Thyroid gland (tissue), 4 donors: ENCODE measurements at places on chromosomes 3 and 15. TPM values are rescaled to one million over a fixed set of nuclear protein-coding genes. Genes with fewer than 3 reads are reported as not detected.
A peak's percentile ranks its signal among the peaks of the same experiment; 100 is the strongest.

DNA sequence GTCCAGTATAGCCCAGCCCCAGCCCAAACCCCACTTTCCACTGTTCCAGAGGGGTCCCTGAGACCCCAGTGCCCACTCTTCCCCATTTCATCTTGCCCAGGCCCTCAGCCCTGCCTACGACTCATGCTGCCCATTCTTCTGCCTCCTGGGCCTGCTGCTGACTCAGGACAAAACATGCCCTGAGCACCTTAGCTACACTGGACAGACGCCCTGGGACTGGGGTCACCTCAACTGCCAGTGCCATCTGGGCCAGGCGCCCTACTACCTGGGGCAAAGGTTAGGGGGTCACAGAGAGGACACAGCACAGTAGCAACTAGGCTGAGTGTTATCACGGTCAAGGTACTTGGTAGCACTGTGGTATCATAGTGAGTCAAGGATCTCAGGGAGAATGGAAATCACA, 2.6 kb upstream of the LAMB2 start:
- H3K27ac ChIP-seq, result no peak overlapping the region
- H3K4me3 ChIP-seq, result no peak overlapping the region
- peaks cover 26% of the 10 kb centered on the region for H3K4me1 ChIP-seq
- H3K27me3 ChIP-seq, result no peaks in the 10 kb centered on the region
- DNase-seq, result no peak
- peaks cover 4% of the 10 kb centered on the region for H3K36me3 ChIP-seq

GRCh38 chr15:68608206-68608843, 29.5 kb downstream of the CORO2B start:
- peak; percentile 87 for DNase-seq
- H3K4me1 ChIP-seq, result peaks cover 24% of the 10 kb centered on the region
- no peaks in the 10 kb centered on the region for H3K36me3 ChIP-seq
- H3K4me3 ChIP-seq, result no peak overlapping the region
- H3K27me3 ChIP-seq, result no peaks in the 10 kb centered on the region

GRCh38 chr15:69677403-69677802, 224.8 kb downstream of the RPLP1 start:
- DNase-seq, result no peak
- no peaks in the 10 kb centered on the region for H3K27me3 ChIP-seq
- no peaks in the 10 kb centered on the region for H3K4me1 ChIP-seq
- no peaks in the 10 kb centered on the region for H3K36me3 ChIP-seq

- H3K36me3 ChIP-seq, result no peaks in the 10 kb centered on the region
- no peak overlapping the region for H3K27ac ChIP-seq
- H3K4me3 ChIP-seq, result no peak overlapping the region
- peaks cover 4% of the 10 kb centered on the region for H3K4me1 ChIP-seq
- H3K27me3 ChIP-seq, result no peaks in the 10 kb centered on the region
Observed at GRCh38 chr3:190371152-190371551, 16.8 kb upstream of the CLDN16 start.

DNA sequence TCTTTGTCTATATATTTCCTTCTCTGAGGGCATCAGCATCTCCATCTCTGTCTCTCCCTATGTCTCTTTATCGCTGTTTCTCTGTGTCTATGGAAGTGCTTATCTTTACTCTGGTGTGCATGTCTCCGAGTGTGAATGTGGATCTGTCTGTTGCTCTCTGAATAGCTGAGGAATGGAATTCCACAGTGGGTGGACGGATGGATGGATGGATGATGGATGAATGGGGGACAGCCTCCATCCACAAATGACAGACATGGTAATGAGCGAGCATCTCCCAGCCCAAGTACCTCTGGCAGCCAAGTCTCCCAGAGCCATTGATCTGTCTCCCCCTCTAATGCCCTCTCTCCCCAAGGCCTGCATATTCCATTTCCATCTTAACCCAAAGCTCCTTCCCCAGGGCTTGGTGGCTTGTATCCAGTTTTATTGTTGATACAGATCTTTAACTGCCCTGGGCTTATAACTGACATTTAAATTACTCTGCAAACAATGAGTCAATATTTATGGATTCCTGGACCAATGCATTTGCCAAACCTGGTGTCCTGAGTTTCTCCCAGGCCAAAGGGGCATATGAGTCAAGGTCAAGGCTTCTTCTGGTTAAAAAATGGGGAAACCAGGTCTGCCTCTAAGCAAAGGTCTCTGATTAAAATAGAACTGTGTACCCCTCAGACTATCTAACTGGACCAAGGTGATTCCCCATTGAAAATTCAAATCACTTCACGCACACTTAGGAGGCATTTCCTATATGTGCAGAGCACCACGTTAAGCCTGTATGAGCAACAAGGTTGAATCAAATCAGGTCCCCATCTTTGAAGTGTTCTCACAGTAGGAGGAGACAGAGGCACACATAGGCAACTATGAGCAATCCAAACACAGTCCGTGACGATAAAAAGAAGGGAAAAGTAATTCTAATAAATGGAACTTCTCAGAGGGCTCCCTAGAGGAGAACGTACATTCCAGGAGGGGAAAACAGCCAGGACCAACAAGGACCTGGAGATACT, 109.9 kb downstream of the TLE3 start:
- no peaks in the 10 kb centered on the region for H3K27me3 ChIP-seq
- no peaks in the 10 kb centered on the region for H3K36me3 ChIP-seq
- no peak overlapping the region for H3K4me3 ChIP-seq
- DNase-seq, result no peak
- H3K27ac ChIP-seq, result no peak overlapping the region
- no peaks in the 10 kb centered on the region for H3K4me1 ChIP-seq

DNA sequence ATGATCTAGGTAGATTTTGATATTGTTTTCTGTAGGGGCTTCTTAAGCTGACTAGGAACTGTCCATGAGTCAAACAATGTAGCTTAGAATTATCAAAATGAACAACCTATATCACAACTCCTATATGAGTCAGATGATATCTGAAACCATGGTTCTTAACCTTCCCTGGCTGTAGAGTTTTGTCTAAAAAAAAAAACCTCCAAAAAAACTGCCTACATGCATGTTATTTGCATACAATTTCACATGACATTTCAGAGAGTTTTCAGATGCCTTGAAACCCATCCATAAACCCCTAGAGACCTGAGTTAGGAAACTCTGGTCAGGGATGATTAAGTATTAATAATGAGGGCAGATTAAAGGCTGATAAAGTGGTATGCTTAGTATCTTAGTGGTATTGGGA, 157.0 kb downstream of the CHST2 start:
- H3K4me3 ChIP-seq, result no peak overlapping the region
- DNase-seq, result no peak
- H3K27me3 ChIP-seq, result no peaks in the 10 kb centered on the region
- H3K4me1 ChIP-seq, result no peaks in the 10 kb centered on the region
- no peak overlapping the region for H3K27ac ChIP-seq

DNA sequence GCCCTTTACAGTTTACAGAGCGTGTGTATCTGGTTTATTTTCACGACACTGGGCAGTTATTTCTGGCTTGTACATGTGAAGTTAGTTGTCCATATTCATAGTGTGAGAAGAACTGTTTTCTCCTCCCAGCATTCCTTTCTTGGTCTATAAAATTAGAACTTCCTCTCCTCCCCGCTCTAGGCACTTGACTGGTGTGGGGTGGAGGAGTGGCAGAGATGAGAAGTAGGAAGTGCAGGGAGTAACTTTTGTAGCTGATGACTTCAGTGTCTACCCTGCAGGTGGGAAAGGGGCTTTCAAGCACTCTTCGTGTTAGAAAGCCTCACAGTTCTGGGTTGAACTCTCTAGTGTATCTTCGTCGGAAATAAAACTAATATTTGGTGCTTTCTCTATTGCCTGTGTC, 13.4 kb downstream of the APOD start:
- H3K27ac ChIP-seq, result no peak overlapping the region
- no peaks in the 10 kb centered on the region for H3K27me3 ChIP-seq

DNA sequence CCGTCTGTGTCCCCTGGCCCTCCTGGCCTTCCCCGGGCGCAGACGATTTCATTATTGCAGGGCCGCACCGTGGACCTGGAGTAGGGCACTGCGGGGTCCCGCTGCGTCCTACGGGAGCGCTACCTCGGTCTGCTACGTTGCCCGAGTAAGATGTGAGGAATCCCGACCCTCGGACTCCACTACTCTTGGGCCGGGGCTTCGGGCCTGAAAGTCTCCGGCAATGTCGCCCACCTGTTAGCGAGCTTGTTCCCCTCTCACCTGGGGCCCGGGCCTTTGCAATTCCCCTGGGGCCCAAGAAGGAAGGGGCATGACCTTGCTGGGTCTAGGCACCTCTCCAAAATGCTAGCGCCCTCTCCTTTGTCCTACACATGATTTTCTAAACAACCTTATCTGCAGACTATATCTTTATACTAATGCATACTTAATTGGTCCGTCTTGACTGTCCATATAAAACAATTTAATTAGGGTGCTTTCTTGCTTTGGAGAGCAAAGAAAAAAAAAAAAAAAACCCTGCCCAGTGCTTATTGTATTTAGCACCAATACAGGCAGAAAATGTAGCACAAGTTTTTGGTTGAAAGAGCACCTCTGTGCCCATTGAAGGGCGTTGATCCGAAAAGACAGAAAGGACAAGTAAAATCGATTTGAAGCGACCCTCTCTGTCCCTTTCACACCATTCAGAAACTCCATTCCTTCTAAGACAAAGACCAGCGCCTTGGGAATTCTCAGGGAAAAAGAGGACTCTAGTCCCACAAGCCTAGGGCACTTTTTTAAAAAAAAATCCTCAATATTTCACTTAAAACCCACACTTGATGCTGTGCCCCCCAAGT, 7.0 kb upstream of the NR2F2 start:
- no peak for DNase-seq
- peaks cover 10% of the 10 kb centered on the region for H3K4me1 ChIP-seq
- peak overlapping the region; percentile 72 for H3K27ac ChIP-seq
- H3K4me3 ChIP-seq, result no peak overlapping the region

GRCh38 chr15:77416954-77417353, 3.0 kb downstream of the PEAK1 start:
- H3K4me1 ChIP-seq, result peaks cover 5% of the 10 kb centered on the region
- DNase-seq, result no peak
- no peak overlapping the region for H3K27ac ChIP-seq
- H3K4me3 ChIP-seq, result no peak overlapping the region
- no peaks in the 10 kb centered on the region for H3K36me3 ChIP-seq
- no peaks in the 10 kb centered on the region for H3K27me3 ChIP-seq

DNA sequence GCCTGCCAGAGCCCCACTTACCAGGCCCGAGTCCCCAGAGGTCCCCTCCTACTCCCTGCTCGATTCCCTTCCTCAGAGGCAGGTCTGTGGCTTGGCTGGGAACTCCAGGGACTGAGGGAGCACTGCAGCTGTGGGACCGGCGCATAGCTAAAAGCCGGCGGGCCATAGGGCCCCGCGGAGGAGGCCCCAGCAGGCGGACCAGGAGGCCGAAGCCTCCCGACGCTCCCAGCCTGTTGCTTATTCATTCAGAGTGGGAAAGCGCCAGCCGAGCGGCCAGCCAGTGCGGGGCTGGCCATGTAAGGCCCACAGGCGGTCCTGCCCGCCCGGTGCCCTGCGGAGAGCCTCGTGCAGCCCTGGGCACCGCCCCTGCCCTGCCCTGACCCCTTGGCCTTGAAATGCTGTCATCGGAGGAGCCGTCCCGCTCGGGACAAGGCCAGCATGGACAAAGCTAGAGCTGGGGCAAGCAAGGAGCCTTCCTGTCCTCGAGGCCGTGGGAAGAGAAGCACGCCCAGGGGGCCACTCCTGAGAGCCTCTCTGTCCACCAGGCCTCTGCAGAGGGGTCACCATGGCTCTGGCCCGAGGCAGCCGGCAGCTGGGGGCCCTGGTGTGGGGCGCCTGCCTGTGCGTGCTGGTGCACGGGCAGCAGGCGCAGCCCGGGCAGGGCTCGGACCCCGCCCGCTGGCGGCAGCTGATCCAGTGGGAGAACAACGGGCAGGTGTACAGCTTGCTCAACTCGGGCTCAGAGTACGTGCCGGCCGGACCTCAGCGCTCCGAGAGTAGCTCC, at the start of gene LOXL1:
Gene LOXL1, plus strand, starts transcription at position 244 of the 784 bp plus-strand sequence. Its CDS starts 322 bp downstream, at position 566.
- H3K27ac ChIP-seq, result peak within 1 kb of the TSS; percentile 86
- H3K36me3 ChIP-seq, result no peaks in the 10 kb centered on the region
- H3K4me1 ChIP-seq, result peaks cover 42% of the 10 kb centered on the region
- H3K27me3 ChIP-seq, result no peaks in the 10 kb centered on the region
- H3K4me3 ChIP-seq, result peak within 1 kb of the TSS; percentile 64

GRCh38 chr15:97748576-97748975, 211.9 kb upstream of the ARRDC4 start:
- no peaks in the 10 kb centered on the region for H3K27me3 ChIP-seq
- H3K4me3 ChIP-seq, result no peak overlapping the region
- H3K27ac ChIP-seq, result no peak overlapping the region
- no peak for DNase-seq

GRCh38 chr3:141009496-141009895, 41.7 kb upstream of the SPSB4 start:
- no peak for DNase-seq
- H3K27me3 ChIP-seq, result no peaks in the 10 kb centered on the region
- H3K27ac ChIP-seq, result no peak overlapping the region
- no peak overlapping the region for H3K4me3 ChIP-seq

DNA sequence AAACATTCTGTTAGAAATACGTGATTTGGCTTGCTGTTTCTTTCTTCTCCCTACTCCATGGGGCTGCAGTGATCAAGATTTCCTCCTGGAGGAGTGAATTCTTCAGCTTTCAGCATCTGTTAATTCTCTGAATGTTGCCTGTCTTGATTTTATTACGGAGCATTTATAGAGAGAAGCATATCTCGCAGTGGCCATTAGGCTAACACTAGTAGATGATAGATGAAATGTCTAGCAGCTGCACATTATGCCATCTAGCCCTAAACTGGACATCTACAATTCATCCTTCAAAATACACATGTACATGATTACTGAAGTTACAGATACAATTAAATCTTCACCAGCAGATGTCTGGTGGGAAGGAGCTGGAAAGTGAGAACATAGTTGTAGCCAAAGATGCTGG, 769.8 kb upstream of the NECTIN3 start:
- H3K4me3 ChIP-seq, result no peak overlapping the region
- H3K27me3 ChIP-seq, result no peaks in the 10 kb centered on the region
- DNase-seq, result no peak
- H3K27ac ChIP-seq, result no peak overlapping the region

- peaks cover 8% of the 10 kb centered on the region for H3K4me1 ChIP-seq
- peaks cover 24% of the 10 kb centered on the region for H3K36me3 ChIP-seq
- peak overlapping the region; percentile 74 for H3K4me3 ChIP-seq
- peak overlapping the region; percentile 95 for H3K27ac ChIP-seq
- no peaks in the 10 kb centered on the region for H3K27me3 ChIP-seq
- no peak for DNase-seq
Observed at GRCh38 chr15:96338074-96338765, 7.7 kb downstream of the NR2F2 start.

DNA sequence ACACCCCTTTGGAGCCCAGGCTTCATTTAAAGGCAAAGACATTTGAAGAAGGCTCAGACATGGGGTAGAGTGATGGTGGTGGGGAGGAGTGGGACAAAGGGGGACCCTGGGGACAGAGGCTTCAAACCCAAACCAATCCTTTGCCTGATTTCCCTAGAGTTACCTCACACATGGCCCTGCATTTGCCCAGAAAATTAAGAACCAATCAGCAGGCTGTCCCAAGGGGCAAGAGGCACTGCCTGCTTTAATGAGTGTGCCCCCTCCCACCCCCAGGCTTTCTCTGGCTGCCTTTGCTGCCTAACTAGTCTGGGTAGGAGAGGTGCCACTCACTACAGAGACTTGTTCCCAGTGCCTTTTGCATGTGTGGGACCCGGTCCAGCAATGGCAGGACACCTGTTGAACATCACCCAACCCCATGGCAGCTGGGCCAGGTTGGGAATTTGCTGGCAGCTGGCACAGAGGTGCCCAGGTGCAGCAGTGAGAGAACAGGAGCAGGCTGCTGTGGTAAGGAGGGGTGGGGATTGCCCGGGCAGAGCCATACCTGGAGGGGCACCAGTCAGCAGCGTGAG, 38.4 kb downstream of the CCDC33 start:
- H3K4me3 ChIP-seq, result no peak overlapping the region
- H3K36me3 ChIP-seq, result no peaks in the 10 kb centered on the region
- no peak for DNase-seq
- no peaks in the 10 kb centered on the region for H3K27me3 ChIP-seq
- no peak overlapping the region for H3K27ac ChIP-seq

STAG1 gene
- total RNA-seq, result 50.5 TPM

TRAIP gene
- total RNA-seq, result 7.0 TPM

LIPH gene
- total RNA-seq, result 0.81 TPM

HYKK gene
- 8.9 TPM for total RNA-seq

TMEM108 gene
- total RNA-seq, result 2.6 TPM
